ENCODE measurements at places on chromosomes 1 and 21.

- no peak for DNase-seq
Observed at GRCh38 chr1:78892260-78892840, 114.2 kb downstream of the ADGRL4 start.

DNA sequence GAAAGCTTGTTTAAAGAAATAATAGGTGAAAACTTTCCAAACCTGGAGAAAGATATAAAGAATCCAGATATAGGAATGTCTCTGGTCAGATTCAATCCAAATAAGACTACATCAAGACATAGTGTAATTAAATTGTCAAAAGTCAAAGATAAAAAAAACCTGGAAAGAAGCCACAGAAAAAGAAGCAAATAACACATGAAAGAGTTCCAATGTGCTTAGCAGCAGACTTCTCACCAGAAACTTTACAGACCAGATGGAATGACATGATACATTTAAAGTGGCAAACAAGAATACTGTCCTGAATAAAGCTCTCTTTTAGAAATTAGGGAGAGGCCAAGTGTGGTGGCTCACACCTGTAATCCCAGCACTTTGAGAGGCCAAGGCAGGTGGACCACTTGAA, 1039.9 kb downstream of the KCNT2 start:
- no peak for DNase-seq

GRCh38 chr1:196593955-196594354, 14.3 kb downstream of the KCNT2 start:
- DNase-seq: no peak

DNA sequence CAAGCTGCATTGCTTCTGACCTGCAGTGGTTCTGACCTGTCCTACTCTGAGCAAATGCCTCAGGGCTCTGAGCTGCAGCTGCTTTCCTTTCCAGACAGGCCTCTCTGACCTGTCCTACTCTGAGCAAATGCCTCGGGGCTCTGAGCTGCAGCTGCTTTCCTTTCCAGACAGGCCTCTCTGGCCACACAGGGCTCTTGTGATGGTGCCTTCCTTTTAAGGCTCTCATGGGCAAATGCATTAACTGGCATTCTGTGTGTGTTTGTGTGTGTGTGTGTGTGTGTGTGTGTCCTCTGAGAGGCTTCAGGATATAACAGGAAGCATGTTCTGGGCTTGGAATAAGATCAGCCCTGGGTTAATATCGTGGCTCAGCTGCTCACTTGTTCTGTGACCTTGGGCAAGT, 131.3 kb downstream of the NTPCR start:
- DNase-seq: no peak

DNA sequence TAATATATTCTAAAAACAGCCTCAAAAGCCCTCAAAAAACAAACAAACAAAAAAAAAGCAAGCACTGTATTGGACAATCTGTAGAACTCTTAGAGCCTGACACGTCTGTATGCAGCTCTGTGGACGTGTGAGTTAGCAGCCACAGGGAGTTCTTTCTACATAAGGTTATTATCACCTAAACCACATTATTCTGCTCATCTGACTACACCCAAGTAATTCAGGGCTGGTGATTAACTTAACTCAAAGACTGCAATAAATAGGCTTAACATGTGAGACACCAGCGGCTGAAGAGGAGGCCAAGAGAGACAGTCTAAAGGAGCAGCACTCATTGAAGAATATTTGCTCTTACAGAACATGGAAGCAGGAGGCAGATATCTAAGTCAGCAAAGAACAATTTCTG, 316.0 kb downstream of the VAV3 start:
- no peak for DNase-seq

DNA sequence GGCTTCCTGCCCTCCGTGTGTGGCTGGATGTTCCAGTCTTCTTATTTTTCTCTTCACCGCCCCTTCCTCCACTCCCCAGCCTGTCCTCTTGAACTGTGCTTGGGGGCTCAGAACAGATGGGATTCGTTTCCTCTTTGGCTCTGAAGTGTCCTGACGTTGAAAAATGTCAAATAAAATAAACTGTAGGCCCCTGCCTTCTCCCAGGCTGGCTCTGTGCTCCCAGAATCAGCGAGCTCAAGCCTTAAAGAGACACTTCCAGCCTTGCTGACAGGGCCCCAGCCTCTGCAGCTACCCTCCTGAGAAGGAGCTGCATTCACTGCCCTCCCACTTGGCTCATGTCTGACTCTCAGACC, 104.2 kb upstream of the IPO9 start:
- DNase-seq: no peak

GRCh38 chr1:81801651-81802456, 1.1 kb downstream of the ADGRL2 start:
- no peak for DNase-seq

DNA sequence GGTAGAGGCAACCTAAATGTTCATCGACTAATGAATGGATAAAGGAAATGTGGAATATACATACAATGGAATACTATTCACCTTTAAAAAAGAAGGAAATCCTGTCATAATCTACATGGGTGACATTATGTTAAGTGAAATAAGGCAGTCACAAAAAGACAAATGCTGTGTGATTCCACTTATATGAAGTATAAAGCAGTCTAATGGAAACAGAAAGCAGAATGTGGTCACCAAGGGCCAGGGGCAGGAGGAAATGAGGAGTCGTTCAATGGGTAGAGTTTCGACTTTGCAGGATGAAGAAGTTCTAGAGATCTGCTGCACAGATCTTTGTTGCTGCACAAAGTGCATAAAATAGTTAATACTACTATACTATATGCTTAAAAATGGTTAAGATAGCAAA, 7.8 kb downstream of the DIPK1A start:
- no peak for DNase-seq

DNA sequence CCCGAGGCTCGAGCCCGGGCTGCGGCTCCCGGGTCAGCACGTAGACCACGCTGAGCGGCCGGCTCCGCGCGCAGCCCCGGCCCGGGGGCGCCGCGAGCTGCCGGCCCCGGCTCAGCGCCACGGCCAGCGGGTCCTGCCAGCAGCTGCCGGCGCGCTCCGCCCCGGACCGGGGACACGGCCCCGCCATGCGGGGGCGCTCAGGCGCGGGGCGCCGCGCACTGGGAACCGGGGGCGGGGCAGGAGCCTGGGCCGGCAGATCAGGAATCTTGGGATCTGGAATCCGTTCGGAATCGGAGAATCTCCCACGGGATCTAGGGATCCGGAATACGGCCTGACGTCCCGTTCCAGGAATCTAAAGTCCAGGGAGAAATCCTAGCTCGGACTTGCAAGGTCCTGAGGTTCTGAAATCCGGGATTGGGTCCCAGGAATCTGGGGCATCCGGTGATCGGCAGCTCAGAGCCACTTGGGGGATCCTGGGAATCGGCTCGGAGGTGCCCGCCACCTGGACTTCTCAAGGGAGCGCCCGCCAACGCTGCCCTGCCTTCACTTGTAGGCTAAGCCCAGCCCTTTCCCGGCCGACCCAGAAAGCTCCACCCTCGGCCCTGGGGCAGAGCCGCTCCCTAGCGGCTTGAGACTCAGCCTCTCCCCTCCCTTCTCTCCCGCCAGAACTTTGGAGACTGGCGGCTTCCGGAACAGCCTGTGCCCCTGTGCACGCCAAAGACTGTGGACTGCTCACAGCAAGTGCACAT, at the start of gene MAP3K6:
Gene MAP3K6 (minus strand): TSS at position 551 of the 749 bp plus-strand sequence. CDS start 364 bp downstream, at position 187.
- DNase-seq: peak; percentile 9

GRCh38 chr1:211326528-211327345, at the start of gene TRAF5:
Gene TRAF5 (plus strand): TSS chr1:211326833. CDS start chr1:211353240, 26,407 bp downstream.
- no peak for DNase-seq

DNA sequence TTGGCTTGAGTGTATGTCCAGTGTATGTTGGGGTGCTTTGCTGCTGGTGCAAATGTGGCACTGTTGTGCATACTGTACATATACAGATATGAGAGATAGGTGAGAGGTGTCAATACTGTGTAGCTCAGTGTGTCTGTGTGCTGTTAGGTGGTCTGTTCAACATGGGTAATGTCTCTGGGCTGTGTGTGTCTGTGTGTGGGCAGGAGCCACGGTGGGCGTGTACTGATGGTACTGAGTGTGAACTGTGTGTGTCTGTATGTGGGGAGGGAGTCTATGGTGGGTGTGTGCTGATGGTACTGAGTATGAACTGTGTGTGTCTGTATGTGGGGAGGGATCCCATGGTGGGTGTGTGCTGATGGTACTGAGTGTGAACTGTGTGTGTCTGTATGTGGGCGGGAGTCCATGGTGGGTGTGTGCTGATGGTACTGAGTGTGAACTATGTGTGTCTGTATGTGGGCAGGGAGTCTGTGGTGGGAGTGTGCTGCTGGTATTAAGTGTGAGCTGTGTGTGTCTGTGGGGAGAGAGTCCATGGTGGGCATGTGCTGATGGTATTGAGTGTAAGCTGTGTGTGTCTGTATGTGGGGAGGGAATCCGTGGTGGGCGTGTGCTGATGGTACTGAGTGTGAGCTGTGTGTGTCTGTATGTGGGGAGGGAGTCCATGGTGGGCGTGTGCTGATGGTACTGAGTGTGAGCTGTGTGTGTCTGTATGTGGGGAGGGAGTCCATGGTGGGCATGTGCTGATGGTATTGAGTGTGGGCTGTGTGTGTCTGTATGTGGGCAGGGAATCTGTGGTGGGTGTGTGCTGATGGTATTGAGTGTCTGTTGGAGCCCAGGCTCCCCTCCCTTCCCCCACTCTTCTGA, 32.2 kb upstream of the FOXO6 start:
- DNase-seq: no peak

GRCh38 chr1:186865253-186865652, 36.5 kb downstream of the PLA2G4A start:
- DNase-seq: no peak

- no peak for DNase-seq
Observed at GRCh38 chr1:17668195-17668594, 86.9 kb upstream of the ACTL8 start.

DNA sequence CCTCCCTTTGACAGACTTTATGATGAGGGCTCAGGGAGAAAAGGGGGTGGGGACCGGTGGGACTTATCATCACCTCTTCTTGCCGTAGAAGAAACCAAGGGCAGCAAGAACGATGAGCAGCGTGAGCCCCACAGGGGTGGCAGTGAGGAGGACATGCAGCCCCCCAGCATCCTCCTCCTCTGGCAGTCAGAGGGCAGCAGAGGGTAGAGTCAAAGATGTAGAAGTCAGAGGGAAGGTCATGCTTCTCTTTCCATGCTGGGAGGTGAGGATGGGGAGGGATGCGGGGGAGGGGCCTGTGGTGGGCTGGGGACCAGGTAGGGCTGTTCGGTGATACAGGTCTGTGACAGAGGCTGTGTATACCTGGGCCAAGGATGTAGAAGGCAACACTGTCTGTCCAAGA, 14.8 kb downstream of the INSRR start:
- no peak for DNase-seq

DNA sequence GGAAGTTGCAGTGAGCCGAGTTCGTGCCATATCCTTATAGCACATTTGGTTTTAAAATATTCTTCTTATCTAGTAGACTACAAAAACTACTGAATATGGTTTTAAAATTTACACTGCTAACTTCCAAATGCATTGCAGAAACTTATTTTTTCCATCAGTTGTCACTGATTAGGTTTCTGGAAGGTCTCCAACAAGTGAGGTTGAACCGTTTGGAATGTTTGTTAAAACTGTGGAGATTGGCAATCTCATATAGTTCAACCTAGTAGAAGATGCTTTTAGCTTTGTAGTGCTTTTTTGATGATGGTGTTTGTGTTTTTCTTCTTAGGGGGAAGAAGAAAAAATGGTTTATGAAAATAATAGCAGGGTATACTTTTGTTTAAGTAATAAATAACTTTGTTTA, 12.9 kb downstream of the CENPF start:
- DNase-seq: no peak

- no peak for DNase-seq
Observed at GRCh38 chr21:33025489-33026442, at the start of gene OLIG2. Gene OLIG2 (plus strand): TSS chr21:33025935. CDS start chr21:33026863, 928 bp downstream.

DNA sequence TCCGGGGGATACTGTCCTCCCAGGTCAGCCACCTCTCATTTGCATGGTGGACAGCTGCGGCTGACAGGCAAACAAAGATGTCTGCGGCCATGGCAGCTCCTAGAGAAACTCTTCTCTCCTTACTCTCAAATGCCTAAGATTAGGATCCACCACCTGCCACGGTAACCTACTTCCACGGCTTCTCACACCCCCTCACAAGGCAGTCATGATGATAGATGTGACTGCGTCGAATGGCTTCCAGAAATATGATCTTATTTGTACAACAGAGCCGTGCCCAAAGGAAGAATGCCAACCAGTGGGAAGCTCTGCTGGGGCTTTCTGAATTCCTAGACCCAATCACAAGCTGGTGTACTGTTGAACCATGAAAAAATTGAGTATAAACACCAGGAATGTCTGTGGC, 73.4 kb downstream of the BACE2 start:
- DNase-seq: peak; percentile 58

GRCh38 chr1:228045871-228046270, 36.6 kb upstream of the ARF1 start:
- DNase-seq: no peak

DNA sequence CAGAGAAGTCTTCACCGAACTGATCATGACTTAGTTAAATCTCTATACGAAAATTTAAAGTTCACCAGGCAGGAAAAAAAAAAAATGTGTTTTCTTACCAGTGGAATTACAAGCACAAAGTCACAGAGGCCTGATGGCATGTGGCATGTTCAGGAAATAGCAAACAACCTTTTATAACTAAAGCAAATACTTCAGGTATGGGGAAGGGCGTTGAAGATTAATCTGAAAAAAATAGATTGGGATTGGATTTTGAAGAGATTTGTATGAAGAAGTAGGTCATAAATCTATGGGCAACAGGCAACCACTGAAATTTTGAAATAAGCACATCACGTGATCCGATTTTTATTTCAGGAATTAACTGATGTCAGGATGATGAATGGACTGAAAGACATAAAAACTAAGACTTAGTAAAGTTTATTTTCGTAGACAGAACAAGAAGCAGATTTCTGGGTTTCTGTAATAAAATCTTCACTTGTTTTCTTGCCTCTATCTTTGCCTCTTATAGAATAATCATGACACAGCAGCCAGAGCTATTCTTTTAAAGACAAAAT, 295.9 kb upstream of the ADGRL4 start:
- DNase-seq: no peak

DNA sequence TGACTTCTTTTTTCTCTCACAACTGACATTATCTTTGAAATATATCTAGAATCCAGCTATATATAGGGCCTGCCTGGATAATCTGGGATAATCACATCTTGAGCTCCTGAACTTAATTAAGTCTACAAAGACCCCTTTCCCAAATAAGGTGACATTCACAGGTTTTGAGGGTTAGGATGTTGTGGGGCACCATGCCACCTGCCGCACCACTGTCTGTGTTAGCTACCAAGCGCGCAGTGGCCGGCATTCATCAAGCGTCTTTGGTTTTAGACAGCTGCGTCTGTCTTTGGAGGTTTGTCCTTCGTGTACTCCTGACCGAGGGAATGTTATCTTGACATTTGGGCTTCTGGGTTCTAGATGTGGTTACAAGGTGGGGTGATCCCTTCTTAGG, 7.5 kb downstream of the TRAPPC10 start:
- no peak for DNase-seq

DNA sequence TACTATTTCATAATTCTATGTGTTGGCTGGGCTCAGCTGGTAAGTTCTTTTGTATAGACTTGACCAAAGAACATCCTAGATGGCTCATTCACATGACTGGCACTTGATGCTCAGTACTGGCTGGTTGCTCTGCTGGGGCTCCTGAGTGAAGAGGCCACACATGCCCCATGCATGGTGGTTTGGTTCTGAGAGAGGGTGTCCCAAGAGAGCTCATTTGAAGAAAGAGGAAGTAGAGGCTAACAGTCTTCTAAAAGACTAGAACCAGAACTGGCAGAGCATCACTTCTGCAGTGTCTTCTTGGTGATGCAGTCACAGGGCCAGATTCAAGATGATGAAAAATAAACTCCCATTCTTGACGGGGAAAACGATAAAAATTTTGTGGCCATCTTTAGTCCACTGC, 5.2 kb upstream of the BACH1 start:
- DNase-seq: no peak
